ENCODE measurements at places on chromosomes 7 and 10.

GRCh38 chr10:126536148-126536547, 134.3 kb downstream of the C10orf90 start:
- DNase-seq = no peak

DNA sequence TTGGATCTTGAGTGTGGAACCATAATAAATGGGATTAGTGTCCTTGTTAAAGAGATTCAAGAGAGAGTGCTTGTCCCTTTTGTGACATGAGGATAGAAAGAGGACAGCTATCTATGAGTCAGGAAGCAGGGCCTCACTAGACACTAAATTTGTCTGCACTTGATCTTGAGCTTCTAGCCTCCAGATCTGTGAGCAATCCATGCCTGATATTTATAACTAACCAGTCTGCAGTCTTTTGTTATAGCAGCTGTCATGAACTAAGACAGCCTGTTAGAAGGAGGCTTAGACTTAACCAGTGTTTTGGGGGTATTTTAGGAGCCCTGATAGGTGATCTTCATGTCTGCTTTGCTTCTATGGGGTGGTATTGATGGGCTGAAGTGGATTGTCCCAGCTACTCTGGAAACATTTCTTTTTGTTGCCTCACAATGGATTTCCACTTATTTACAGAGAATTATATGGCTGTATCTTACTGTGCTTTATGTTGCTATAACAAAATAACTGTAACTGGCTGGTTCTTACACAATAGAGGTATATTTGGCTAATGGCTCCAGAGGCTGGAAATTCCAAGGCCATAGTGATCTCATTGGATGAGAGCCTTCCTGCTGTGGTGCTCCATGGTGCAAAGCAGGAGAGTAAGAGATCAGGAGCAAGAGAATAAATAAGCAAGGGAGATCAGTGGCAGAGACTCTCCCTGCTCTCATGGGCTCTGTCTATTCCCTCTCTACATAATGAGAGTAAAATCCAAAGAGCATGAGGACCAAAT, 23.4 kb upstream of the AKR1C3 start:
- no peak for DNase-seq

- DNase-seq = no peak
Observed at GRCh38 chr10:45373576-45374349, at the start of gene ALOX5. ALOX5 (plus strand) TSS chr10:45374216; CDS start chr10:45374280, 64 bp downstream.

- no peak for DNase-seq
Observed at GRCh38 chr7:99453105-99453504, 12.9 kb downstream of the ATP5MF start.

- DNase-seq = no peak
Observed at GRCh38 chr7:106715730-106716129, 54.8 kb upstream of the CCDC71L start.

DNA sequence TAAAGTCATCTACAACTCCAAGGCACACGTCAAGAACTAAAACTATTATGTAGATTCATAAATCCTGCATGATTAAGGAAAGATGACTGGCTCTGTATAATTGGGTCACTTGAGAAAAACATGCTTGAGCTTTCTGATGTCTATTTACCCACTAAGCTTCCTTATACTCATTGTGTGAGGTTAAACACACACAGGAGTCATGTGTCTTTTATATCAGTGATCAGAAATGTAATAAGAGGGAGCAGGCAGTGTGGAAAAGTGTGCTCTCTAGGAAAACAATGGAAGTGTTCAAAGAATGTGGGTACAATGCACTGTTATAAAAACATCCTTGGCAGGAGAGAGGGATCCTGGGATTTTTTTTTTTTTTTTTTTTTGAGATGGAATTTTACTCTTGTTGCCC, 108.6 kb upstream of the ARID5B start:
- no peak for DNase-seq

DNA sequence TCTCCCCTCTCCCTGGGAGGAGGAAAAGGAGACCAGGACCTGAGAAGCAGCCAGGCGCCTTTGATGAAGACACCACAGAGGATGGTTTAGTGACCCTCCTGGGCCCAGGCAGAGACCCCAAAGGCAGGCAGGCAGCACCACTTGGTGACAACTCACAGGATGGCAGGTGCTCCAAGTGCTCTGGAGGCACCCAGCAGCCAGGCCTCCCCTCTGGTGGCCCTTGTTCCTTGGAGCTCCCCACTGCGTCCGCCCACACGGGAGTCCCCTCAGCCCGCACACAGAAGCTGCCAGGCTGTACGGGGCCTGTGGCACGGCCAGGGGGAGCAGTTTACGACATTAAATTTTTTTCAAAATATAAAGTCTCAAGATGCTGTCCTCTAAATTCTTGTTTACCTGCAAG, 607.1 kb upstream of the FOXK1 start:
- no peak for DNase-seq

- DNase-seq = no peak
Observed at GRCh38 chr10:62333988-62334682, 40.0 kb upstream of the ZNF365 start.

GRCh38 chr10:51706225-51706624, 6.8 kb upstream of the CSTF2T start:
- peak; percentile 3 for DNase-seq

GRCh38 chr10:33370434-33370930, 36.0 kb upstream of the NRP1 start:
- DNase-seq = no peak

DNA sequence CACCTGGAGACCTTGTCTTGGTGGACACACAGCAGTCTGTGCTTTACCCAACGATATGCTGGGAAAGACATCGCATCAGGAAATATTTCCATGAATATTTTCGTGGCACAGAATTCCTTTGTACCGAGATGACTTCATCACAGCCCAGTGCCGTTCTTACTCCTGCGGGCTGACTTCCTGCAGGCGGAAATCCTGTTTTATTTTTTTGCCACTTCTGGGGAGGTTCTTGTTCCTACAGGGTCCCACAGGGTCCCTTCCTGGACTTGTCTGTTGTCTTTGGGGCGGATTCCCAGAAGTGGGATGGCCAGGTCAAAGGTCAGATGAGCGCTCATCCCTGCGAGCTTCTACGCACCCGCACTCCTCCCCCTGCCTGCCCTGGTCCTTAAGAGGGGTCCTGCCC, 86.5 kb downstream of the DNAJB6 start:
- DNase-seq = no peak

DNA sequence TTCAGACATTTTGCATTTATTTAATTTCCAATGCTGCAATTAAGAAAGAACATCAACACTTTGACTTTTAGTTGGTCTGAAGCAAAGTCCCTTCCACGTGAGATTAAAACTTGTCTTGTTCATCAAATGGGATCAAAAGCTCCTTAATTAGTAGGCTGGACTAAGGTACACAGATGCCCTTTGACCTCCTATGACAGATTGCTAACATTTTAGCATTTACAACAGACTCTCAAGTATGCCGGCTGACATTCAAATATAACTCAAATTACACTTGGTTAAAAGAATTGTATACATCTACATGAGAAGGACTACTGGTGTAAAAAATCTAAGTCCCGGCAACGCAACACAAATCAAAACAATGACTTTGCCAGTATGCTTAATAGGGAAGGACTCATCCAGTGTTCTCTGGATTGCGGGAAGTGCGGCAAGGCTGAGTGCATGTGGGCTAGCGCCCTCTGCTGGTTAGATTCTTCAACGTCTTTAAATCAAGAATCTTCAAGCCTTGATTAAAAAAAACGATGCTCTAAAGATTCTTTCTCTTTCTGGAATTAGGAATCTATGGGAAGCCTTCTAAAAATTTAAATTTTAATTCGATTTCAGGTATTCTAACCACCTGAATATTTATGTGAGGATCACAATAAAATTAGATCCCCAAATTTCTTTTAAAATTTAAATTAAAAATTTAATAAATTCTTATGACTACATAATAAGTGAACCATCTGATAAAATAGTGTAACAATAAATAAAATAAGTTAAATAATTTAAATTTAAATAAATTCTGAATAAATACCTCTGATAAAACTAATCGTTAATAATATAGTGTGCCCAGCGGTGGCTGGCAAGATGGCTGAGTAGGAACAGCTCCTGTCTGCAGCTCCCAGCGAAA, 444.7 kb downstream of the DGKB start:
- DNase-seq = peak; percentile 66

DNA sequence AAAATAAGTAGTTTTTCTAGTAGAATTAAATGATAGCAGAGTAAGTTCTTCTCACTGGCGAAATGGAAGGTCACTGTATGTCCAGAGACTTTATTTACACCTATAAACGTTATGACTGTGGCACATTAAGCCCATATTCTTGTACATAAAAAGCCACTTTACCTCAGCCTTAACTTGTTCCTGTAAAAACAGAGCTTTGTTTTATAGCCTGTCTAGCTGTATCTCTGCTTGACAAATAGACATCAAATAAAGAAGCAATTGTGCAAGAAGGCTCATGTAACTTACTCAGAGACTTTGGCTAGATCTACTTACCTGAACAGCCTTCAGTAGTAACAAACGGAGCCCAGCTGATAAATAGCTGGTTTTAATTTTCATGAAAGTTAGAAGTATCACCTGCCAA, 324.1 kb upstream of the BMPER start:
- DNase-seq = no peak

- no peak for DNase-seq
Observed at GRCh38 chr7:23471106-23471859, 992 bp upstream of the IGF2BP3 start.

- DNase-seq = no peak
Observed at GRCh38 chr7:144787127-144787526, 48.7 kb downstream of the TPK1 start.

GRCh38 chr7:131012477-131013031, 278.5 kb upstream of the KLF14 start:
- DNase-seq = no peak

DNA sequence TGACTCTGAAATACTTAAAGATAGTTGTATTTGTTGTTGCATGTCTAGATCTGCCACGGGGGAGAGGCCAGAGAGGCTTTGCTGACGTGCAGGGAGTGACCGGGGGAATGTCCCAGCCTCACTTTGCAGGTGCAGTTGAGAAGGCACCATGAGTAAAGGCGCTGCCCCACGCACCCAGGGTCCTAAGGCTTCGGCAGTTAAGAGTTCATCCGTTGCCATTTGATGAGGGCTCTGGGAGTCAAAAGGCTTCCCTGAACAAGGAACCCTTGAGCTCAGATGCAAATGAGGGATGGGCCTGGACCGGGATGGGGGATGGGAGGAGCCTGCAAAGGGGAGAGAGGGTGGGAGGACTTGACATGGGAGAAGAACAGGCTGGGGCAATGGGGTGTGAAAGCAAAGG, 20.4 kb downstream of the PPP2R2D start:
- DNase-seq = peak; percentile 4

DNA sequence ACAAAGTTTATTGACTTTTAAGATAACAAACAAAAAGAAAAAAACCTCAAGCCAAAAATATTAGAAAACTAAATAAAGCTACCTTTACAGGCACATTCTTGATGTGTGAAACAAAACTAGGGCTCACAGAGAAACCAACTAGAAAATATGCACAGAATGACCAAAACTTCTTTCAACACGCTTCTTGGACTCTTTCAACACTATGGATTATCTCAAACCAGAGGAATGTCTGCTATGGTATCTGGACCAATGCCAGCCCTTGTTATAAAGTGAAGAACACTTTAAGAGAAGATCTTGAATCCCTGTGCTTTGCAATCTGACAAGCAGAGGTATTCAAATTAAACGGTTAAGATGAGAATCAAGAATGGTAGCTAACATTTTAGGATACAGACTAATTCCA, 76.6 kb downstream of the DNAJC1 start:
- no peak for DNase-seq

DNA sequence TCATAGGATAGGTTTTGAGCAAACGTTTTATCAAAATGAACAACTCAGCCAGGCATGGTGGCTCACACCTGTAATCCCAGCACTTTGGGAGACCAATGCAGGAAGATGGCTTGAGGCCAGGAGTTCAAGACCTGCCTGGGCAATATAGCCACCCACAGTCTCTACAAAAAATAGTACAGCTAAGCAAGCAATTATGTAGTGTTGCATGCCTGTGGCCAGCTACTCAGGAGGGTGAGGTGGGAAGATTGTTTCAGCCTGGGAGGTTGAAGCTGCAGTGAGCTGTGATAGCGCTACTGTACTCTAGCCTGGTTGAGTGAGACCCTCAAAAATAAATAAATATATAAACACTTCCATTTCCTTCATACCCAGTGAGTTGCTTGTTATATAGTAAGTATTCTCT, 67.1 kb downstream of the LSMEM1 start:
- DNase-seq = no peak

DNA sequence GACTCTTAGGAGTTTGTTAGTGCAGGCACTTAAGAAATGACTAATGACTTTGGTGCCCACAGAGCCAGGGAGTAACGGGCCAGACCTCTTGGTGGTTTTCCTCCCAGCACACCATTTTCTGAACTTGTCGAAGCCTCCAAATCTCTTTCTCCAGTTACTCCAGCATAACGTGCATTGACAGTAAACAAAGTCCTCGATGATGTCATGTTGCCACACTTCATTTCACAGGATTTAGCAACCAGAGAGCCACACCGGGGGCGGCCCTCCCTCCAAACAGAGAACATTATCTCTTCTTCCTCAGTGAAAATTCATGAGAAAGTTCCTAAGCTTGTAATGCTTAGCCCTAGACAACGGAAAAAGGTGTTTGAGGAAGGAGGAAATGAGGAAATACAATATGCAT, 4.0 kb upstream of the SVOPL start:
- no peak for DNase-seq

- no peak for DNase-seq
Observed at GRCh38 chr10:103792547-103792946, 62.8 kb downstream of the SH3PXD2A start.

GRCh38 chr7:55065079-55065478, 46.3 kb downstream of the EGFR start:
- no peak for DNase-seq

- DNase-seq = no peak
Observed at GRCh38 chr7:25850735-25851134, 301.3 kb upstream of the NFE2L3 start.

DNA sequence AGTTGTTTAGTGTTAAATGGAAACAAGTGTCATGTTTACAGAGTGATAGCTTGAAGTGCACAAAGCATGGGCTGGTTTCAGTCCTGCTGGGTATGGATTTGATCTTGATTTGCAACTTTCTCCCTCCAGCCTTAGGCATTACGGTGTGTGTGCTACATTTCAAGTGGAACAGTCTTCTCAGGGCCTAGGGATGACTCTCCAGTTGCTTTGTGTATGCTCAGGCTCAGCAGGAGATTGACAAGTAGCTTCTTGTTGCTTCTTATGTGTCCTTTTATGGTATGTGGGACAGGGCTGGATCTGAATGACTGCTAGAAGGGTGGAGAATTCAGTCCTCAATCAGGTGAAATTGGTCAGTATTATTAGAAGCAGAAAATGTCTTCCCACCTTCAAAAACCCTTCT, 51.3 kb upstream of the PLEKHA1 start:
- DNase-seq = no peak

GRCh38 chr10:52911163-52911562, 138.6 kb upstream of the MBL2 start:
- DNase-seq = no peak

- DNase-seq = no peak
Observed at GRCh38 chr7:12458520-12459131, 55.0 kb upstream of the VWDE start.

- DNase-seq = no peak
Observed at GRCh38 chr10:132011024-132011423, 29.3 kb upstream of the BNIP3 start.

- DNase-seq = no peak
Observed at GRCh38 chr10:88849234-88849633, 2.4 kb downstream of the ANKRD22 start.

GRCh38 chr10:77496941-77497420, 140.6 kb downstream of the KCNMA1 start:
- DNase-seq = no peak

GRCh38 chr7:117195361-117196029, 127.4 kb downstream of the WNT2 start:
- no peak for DNase-seq
